ENCODE measurements at places on chromosomes 7 and 10.

DNA sequence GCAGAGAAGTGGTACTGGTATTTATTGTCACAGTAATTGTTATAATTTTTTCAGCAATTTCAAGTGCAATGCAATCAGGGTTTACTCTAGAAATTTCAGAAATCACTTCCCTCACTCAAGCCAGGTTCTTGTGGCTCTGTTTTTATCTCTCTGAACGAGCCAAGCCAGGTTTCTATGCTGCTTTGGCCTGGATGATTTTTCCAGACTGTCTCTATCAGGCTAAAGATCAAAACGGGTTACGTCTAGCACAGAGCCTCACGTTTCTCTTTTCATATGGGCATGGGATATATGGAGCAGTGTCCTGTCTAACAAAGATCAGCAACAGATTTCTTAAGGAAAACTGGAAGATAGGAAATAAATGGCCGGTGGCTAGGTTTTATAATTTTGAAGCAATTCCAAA is 1105.3 kb downstream of the NRG3 start:
- DNase-seq: no peak

GRCh38 chr7:22733761-22734160 is 6.8 kb downstream of the IL6 start:
- DNase-seq: no peak

DNA sequence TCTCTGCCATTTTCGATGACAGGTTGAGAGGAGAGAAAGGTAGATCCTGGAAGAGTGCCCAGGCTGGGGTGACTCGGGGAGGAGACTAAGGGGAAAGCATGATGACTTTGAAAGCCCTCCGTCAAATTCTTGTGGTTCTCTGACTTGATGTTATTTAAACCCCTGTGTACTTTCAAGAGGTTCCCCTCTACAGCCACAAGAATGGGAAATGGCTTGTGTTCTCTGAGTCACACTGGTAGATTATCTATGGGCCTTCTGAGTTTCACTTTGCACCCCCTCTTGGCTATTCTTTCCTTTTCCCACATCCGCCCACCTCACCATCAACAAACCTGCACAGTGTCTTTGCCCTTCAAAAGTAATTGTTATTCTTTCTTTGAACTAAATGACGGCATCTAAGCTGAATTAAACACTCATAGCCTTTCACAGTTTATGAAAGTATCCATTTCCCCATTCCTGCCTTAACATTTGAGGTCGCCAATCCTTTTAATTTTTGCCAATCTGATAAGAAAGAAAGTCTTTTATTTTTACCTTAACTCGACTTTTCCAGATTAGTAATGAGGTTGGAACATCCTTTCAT is 24.1 kb downstream of the PRF1 start:
- no peak for DNase-seq

- no peak for DNase-seq
These were observed 88.9 kb upstream of the SEC61G start for GRCh38 chr7:54847921-54848320.

GRCh38 chr10:121137533-121137932 is 286.4 kb downstream of the WDR11 start:
- no peak for DNase-seq

GRCh38 chr10:112767156-112767555 is 182.9 kb upstream of the TCF7L2 start:
- no peak for DNase-seq

GRCh38 chr7:137386966-137387365 is 43.4 kb upstream of the PTN start:
- no peak for DNase-seq

- DNase-seq: no peak
These were observed 9.9 kb upstream of the SRRM3 start for GRCh38 chr7:76191783-76192240.

GRCh38 chr10:133024704-133025557 is 62.8 kb upstream of the ADGRA1 start:
- DNase-seq: no peak

DNA sequence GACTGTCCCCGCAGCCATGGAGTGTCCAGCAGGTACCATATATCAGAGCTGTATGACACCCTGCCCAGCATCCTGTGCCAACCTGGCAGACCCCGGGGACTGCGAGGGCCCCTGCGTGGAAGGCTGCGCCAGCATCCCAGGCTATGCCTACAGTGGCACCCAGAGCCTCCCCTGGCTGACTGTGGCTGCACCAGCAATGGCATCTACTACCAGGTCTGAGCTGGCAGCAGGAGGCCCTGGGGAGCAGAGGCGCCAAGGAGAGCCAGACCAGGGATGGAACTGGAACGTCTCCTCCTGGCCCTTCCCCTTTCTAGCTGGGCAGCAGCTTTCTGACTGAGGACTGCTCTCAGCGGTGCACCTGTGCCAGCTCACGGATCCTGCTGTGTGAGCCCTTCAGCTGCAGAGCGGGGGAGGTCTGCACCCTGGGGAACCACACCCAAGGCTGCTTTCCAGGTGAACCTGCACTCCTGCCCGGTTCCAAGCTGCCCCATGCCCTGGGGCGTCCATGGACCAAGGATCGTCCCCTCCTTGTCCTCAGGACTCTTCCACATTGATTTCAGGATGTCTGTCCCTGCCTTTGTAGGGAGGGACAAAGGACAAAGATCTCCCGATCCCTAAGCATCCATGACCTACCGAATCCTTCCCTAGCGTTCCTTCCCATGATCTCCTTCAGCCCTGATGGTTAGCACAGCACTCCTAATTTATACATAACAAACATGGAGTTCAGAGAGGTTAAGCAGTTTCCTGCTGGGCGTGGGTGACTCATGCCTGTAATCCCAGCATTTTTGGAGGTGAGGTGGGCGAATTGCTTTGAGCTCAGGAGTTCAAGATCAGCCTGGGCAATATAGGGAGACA is 33.3 kb downstream of the EPHB4 start:
- no peak for DNase-seq

GRCh38 chr10:101046332-101047238 is 15.2 kb upstream of the KAZALD1 start:
- peak; percentile 47 for DNase-seq

DNA sequence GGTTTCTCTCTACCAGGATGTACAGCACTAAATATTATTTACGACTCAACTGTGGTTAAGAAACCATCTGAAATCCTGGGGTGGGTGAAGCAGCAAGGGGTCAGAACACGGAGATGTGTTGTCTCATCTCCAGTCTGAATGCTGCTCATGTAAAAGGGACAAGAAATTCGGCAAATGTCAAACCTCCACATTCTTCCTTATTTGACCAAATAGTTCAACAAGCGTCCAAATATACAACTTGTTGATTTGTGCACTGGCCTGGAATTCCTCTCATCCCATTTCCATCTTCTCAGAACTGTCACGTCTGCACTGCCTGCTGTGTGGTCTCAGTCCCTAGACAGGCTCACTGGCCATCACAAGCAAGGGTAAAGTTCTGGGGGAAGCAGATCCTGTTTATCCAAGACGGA is 520.0 kb downstream of the PARD3 start:
- DNase-seq: no peak

DNA sequence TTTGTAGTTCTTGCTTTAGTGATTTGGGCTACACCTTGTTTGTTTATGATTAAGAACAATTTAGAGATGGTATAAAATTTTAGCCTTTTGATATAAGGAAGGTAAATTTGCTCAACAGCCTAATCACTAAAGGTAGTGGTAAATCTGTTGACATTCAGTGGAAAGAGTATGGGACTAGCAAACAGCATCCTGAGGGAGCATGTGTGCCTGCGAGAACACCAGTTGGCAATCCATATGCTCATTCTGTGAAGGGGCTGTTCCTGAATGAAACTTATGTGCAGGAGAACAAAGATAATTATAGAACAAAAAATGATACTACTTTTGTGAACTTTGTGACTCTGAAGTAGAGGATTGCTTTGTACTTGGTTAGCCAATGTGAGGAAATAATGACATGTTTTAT is 44.0 kb downstream of the CAPZA2 start:
- no peak for DNase-seq

DNA sequence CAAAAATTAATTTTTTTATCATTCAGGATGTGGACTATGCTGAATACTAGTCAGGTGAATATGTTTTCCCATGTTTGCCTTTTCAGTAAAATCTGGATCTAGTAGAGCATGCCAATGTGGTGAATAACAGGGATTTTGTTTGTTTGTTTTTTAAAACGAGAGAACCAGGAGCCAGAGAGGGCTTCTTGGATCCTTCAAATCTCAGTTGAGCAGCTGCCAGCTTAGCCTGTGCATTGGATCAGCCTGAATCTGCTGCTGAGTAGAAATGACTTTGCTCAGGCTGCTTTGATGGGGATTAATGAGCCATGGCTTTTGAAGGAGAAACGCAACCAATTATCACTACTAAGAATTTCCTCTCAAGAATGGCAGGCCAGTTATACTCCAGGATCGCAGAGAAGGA is 493.8 kb downstream of the ARL4A start:
- no peak for DNase-seq

DNA sequence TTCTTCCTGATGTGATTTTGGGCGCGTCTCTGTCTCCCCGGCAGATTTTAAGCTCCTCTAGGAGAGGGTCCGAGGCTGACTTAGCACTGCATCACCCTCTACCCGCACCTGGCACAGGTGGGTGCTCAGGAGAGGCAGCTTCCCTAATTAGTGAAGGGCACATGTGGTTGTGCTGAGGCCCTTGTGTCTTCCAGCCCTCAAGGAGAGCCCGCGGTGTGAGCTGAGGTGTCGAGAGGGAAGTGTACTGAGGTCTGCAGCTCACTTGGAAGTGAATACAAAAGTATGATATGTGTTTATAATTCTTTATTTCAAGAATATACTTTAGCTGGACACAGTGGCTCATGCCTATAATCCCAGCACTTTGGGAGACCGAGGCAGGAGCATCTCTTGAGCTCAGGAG is 20.4 kb upstream of the JAKMIP3 start:
- no peak for DNase-seq

- no peak for DNase-seq
These were observed 432.7 kb downstream of the DPP6 start for GRCh38 chr7:154484943-154485342.

- DNase-seq: no peak
These were observed 93.4 kb upstream of the PDLIM1 start for GRCh38 chr10:95384011-95384704.

GRCh38 chr10:5527332-5528200 is 2.8 kb downstream of the CALML3 start:
- DNase-seq: no peak
